ENCODE measurements at places on chromosomes 5 and 9.

GRCh38 chr9:95003689-95004410 is 277.4 kb downstream of the AOPEP start:
- DNase-seq: no peak

- DNase-seq: no peak
Measured at GRCh38 chr9:7370988-7371387, 428.6 kb downstream of the DMAC1 start.

GRCh38 chr5:132022737-132023136 is 11.3 kb upstream of the ACSL6 start:
- DNase-seq: no peak

DNA sequence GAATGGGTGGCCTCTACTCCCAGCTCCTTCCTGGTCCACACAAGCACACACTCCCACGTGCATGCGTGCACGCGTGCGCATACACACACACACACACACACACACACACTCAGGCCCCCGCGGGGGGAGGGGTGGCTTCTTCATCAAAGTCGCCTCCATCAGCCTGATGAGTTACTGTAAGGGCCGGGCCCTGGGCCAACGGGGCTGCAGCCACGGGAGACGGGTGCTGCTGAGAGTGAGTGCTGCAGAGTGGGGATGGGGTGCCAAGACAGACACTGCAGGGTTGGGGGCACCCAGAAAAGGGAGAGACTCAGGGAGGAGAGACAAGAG is 18.1 kb downstream of the CNTFR start:
- no peak for DNase-seq

DNA sequence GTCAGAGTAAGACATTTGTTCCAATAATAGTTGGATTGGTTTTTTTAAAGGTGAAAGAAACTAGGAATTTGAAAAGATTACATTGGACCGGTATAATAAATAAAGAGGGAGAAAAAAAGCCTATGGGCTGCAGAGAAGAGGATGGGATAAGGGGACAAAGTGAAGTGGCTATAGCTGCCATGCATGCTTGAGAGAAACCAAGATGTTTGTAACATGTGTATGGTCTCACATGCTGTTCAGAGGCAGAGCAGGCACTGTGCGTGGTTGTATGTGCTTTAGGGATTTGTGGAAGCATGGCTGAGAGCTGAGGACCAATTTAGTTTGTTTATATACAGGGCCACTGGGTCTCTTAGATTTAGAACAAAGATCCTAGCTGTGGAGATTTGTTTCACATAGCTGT is 32.7 kb downstream of the LNPEP start:
- no peak for DNase-seq

- DNase-seq: no peak
Measured at GRCh38 chr5:18754201-18754600, 1119.9 kb downstream of the TAF11L14 start.

DNA sequence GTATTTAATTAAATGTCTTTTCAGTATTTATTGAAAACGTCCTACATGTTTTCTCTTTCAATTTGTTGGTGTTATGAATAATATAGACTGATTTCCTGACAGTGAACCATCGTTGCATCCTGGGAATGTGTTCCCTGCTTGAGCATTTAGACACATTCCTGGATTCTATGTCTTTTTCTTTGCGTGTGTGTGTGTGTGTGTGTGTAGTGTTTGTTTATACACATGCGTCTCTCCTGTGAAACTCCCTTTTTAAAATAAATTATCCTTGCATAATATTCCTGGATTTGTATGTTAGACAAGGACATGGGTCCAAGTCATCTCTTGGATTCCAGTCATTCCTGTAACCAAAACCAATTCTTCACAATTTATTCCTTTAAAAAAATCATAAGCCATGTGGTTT is 153.4 kb downstream of the HSPA4 start:
- DNase-seq: no peak

DNA sequence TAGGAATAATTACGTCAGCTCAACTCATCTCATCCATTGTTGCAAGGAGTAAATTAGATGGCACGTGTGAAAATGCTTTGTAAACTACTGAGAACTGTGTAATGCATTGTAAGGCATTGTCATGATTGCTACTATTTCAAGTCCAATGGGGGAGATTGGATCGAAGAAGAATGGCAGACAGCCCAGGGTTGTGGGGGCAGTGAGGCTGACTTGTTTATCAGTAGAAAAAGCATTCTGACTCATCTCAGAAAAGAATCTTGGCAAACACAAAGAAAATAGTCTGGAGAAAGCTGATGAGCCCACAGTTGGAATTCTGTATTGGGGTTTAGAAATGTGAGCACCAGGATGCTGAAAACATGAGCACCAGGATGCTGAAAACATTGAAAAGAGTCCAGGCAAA is 28.0 kb upstream of the DAP start:
- DNase-seq: peak; percentile 75

- no peak for DNase-seq
Measured at GRCh38 chr5:155418960-155419579, 405.5 kb downstream of the KIF4B start.

Measured in AG04449 (cell line).